ENCODE measurements at places on chromosomes 1 and 21.

GRCh38 chr1:206903687-206904086 lies 6.4 kb downstream of the IL24 start:
- no peak for DNase-seq

- DNase-seq, result no peak
Measured at GRCh38 chr1:164865385-164865784, 306.4 kb downstream of the PBX1 start.

DNA sequence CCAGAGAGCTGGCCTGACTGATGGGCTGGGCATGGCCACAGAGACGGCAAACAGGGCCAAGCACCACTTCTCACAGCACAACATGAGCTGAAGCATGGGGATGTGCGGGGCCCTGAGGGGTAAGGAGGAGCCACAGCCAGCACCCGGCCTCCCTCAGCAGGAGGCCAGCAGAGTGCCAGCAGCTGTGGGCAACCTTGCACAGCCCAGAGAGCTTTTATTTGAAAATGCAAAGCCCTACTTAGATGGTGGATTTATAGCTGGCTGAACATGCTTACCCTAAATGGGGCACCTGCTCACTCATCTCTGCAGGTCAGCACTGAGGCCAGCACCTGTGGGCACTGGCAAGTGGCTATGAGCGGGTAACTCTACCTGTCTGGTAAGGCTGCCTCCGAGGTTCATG lies 44.1 kb downstream of the SLC66A1 start:
- no peak for DNase-seq

DNA sequence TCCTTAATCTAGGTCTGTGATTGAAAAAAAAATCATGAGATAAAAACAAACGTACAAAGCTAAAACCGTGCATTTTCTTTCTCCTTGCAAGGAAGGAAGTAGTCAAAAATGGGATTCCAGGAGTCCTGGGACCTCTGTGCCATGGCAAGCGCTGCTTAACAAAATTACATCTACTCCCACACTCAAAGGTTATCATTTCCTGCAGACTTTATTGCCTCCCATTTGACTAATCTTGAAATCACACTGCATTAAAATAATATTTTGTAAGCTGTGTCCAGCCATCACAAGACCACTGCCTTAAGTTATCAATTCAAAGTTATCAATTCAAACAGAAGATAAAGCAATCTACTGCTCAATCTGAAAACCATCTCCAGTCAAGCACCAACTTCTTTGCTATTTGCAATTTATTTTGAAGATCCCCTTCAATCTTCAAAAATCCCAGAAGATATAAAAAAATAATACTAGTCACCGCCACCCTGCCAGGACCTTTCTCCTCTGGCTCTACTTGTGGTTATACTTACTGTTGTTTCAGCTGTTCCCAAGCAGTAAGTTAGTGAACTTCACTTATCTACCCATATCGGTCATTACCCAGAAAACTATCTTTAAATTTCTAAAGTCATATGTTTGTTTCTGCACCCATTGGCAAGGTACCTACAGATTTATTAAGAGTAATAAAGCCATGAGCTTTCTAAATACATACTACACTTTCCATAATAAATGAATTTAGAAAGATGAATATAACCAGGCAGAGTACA lies 38.1 kb upstream of the RAP1GAP start:
- DNase-seq, result no peak

GRCh38 chr1:170668209-170669106 lies 4.5 kb downstream of the PRRX1 start:
- no peak for DNase-seq

GRCh38 chr1:33074193-33074945 lies 6.6 kb upstream of the AZIN2 start:
- no peak for DNase-seq

GRCh38 chr1:6872573-6873261 lies 87.5 kb downstream of the CAMTA1 start:
- no peak for DNase-seq

- DNase-seq, result no peak
Measured at GRCh38 chr1:117128323-117129079, 7.0 kb upstream of the TRIM45 start.

DNA sequence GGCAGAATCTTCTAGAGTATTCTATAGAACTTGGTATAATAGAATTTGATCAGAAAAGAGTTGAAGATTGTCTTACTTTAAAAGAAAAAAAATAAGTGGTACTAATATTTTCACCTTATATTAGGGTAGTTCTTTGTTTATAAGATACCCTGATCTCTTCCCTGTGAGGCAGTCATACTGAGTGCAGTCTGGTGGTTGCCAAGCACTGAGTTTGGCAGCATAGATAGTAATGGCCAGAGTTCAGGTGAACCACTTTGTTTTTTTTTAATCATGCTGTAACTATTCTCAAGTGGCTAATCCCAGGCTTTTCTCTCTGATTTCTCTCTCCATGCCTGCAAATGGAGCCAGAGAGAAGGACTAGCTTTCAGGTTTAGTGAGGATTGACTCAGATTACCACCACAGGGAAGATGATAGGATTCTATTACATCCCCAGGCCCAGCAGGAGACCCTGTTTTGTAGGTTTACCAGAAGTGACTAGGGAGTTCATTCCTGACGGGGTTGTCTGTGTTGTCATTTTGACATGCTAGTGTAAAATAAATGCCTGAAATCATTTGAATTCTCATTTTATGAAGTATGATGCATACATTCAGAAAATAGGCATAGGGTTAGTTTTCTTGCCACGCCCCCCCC lies 16.7 kb downstream of the KDM1A start:
- DNase-seq, result no peak

GRCh38 chr1:170356585-170356984 lies 175.4 kb upstream of the GORAB start:
- no peak for DNase-seq

GRCh38 chr1:42784946-42785693 lies at the start of gene TMEM269:
TMEM269 (plus strand) TSS chr1:42784991; CDS start chr1:42789894, 4,903 bp downstream.
- DNase-seq, result peak; percentile 20

GRCh38 chr1:212975111-212975918 lies 25.0 kb downstream of the VASH2 start:
- DNase-seq, result no peak

- no peak for DNase-seq
Measured at GRCh38 chr1:198649232-198649967, 10.6 kb downstream of the PTPRC start.

DNA sequence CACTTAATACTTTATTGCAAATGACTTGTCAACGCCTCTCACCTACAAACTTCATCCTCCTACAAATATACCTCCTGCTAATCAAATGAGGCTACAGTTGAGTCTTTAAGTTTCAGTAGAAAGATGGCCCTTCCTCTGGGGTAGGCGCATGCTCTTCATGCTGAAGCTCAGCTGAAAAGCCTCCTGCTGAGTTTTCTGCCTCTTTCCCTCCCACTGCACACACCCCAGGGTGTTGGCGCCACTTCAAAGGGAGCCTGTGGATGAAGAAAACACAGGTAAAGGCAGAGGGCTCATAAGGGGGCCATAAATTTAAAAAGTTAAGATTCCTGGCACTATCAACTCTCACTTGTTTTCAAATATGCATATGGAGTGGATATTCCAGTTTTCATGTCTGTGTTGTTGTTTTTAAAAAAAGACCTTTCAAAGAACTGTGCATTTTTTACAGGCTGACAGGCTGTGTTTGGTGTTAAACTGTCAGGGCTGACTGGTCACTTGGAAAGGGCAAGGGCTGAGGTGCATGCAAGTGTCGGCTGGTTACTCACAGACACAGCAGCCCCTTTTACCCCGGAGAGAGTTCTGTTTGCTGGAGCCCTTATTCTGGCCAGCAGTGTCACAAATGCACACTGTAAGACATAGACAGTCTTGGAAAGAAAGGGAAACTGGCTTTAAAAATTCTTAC lies 42.9 kb upstream of the LGALS8 start:
- no peak for DNase-seq

GRCh38 chr1:12215118-12215961 lies 14.5 kb upstream of the VPS13D start:
- no peak for DNase-seq

GRCh38 chr1:117308311-117308916 lies 58.8 kb upstream of the MAN1A2 start:
- no peak for DNase-seq

DNA sequence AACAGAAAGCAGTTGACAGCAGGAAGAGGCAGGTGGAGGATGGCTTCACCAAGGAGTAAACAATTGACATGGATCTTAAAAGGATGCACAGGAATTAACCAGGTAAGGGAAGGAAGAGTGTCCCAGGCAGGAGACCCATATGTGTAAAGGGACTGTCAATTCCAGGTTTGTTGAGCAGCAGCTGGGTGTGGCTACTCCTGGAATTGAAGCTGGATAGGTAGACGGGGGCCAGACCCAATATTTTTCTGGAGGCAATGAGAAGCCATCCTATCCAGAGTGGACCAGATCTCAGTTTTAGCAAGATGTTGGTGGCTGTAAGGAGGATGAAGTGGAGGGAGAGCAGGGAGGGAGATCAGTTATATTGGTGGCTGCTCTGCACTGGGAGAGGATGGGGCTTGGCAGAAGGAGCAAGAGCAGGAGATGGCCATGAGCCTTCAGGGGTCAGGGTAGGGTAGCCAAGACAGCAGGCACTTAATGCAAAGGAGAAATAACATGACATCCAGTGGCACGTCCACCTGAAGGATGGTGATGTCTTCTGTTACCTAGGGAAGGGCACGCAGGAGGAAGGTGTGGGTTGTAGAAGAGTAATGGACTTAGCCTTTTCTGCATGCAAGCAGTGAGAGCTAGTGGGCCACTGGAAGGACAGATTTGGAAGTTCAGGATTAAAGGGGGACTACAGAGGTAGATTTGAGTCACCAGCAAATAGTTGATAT lies 146.7 kb upstream of the HMGB4 start:
- DNase-seq, result no peak

GRCh38 chr1:211783266-211783665 lies 47.3 kb downstream of the LPGAT1 start:
- no peak for DNase-seq

DNA sequence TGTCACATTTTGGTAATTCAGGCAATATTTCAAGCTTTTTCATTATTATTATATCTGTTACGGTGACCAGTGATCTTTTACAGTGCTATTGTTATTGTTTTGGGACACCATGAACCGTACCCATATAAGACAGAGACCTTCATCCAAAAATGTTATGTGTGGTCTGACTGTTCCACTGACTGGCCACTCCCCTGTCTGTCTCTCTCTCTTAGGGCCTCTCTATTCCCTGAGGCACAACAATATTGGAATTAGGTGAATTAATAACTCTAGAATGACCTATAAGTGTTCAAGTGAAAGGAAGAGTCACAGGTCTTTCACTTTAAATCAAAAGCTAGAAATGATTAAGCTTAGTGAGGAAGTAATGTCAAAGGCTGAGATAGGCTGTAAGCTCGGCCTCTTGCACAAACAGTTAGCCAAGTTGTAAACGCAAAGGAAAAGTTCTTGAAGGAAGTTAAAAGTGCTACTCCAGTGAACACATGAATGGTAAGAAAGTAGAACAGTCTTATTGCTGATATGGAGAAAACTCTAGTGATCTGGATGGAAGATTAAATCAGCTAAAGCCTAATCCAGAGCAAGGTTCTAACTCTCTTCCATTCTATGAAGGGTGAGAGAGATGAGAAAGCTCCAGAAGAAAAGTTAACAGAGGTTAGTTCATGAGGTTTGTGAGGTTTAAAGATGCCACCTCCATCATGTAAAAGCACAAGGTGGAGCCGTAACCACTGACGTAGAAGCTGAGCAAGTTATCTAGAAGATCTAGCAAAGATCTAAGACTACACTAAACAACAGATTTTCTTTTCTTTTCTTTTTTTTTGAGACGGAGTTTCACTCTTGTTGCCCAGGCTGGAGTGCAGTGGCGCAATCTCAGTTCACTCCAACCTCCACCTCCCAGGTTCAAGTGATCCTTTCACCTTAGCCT lies 19.7 kb upstream of the DIPK1A start:
- DNase-seq, result peak; percentile 72

GRCh38 chr21:39663066-39663465 lies 50.3 kb downstream of the B3GALT5 start:
- no peak for DNase-seq

DNA sequence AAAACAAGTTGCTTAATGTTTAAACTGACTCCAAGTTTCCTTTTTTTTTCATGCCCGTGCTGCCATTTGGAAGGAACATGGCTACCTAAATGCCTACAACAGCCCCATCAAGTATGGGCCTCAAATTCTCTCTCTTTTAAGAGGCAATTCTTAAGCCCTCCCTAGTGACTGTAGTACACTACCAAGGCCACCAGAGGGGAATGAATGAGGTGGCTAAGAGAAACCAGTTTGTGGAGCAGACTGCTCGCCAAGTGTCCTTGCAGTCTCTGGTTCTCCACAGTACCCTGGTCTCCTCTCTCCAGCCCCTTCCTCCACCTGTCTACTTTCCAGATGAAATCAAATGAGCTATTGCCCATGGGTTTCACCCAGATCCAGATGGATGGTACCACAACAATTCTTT lies 1809.6 kb downstream of the BRINP3 start:
- DNase-seq, result no peak

DNA sequence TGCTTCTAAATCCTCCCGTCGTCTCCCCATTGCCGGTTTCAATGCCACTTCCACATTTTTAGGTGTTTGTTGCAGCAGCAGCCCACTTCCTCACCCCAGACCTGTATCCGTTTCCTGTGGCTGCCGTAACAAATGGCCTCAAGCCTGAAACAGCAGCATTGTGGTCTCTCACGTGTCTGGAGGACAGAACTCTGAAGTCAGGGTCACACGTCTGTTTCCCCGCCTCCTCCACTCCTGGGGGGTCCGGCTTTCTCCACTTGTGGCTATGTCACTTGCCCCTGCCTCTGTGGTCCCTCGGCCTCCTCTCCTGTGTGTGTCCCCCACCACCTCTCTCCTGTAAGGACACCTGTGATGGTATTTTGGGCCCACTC lies 21.8 kb downstream of the TRPM2 start:
- DNase-seq, result peak; percentile 64

DNA sequence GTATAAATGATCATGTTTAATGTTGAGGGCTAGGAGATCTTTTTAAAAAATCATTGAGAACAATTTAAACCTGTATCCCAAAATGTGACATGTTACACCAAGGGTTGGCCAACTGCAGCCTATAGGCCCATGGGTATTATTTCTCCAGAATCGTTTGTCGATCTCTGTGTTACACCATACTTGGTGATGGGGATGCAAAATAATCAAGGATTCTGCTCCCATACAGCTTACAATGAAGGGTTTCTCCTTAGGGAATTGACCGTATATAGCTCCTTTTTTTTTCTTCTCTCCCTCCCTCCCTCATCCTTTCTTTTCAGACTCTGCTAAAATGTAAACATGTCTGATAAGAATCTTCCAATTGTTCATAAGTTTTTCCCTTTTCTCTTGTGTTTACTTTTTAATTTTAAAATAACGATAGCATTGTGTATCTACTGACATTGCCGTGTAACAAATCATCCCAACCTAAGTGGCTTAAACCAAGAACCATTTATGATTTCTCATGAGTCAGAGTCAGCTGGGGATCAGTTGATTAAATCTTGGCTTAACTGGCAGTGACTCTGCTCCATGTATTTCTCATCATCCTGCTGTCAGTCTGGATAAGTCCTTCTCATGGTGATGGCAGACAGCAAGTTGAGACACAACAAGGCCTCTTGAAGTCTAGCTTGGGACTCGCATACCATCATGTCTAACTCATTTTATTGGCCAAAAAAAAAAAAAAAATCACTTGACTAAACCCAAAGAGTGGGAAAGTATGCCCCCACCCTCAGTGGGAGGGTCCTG lies 48.0 kb downstream of the MARK1 start:
- DNase-seq, result no peak

GRCh38 chr1:84632673-84633434 lies 57.4 kb downstream of the SSX2IP start:
- DNase-seq, result no peak

GRCh38 chr1:197049100-197049499 lies 18.0 kb downstream of the F13B start:
- no peak for DNase-seq

- DNase-seq, result no peak
Measured at GRCh38 chr1:210499956-210500355, 171.3 kb downstream of the HHAT start.

- DNase-seq, result no peak
Measured at GRCh38 chr1:150018165-150018564, 7.6 kb upstream of the OTUD7B start.

Measured in CD4-positive, alpha-beta T cell treated with Interleukin-15 for 1 hour (primary cell).